ENCODE measurements at places on chromosomes 6 and 20.
A peak's percentile ranks its signal among the peaks of the same experiment; 100 is the strongest.

DNA sequence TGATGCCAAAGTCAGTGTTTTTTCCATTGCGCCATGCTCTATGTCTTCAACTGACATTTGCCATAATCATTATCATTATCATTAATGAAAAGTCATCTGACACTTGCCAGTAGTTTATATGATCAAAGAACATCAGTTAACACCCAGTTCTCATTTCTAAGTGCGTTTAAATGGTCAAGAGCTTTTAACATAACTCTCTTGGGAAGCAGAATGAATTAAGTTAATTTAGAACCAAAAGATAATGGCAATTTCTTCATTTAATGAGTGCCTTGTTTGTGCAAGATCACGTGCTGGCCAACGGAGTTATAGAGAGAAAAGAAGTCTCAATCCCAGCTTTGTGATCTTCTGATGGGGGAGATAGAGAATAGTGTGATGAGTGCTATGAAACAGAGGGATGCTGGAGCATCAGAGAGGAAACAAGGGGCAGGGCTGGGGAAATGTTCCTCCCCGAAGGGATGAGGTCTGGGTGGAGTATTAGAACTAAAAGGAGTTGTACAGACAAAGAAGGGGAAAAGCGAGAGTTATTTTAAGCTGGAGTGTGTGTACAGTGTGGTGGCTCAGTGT, 20.3 kb downstream of the ANKS1A start:
- DNase-seq, result no peak

DNA sequence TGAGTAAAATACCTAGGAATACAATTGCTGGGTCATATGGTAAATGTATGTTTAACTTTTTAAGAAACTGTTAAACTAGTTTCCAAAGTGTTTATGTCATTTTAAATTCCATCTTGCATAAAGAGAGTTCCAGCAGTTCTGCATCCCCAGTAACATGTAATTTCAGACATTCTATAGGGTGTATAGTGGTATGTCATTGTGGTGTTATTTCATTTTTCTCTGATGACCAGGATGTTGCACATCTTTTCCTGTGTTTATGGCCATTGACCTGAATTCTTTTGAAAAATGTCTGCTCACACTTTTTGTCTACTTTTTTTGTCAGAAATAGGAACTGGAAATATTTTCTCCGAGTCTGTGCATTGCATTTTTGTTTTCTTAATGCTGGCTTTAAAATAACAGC, 128.9 kb downstream of the TMEM200A start:
- DNase-seq, result no peak

DNA sequence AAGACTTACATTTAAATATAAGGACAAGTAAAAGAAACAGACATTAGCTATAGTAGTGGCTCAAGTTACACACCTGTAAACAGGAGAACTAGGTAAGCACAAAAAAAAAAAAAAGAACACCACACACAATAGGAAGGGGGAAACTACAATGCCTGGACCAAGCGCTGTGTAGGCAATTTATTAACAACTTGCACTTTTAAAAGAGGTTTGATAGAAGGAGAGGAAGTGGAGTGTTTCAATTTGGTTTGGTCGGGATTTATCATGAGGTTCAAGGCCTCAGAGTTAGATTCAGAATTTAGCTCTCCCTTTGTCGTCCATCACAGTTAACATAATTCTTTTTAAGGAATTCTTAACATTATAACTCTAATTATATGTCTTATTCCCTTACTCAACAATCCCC, 1.1 kb upstream of the USP49 start:
- DNase-seq, result no peak

DNA sequence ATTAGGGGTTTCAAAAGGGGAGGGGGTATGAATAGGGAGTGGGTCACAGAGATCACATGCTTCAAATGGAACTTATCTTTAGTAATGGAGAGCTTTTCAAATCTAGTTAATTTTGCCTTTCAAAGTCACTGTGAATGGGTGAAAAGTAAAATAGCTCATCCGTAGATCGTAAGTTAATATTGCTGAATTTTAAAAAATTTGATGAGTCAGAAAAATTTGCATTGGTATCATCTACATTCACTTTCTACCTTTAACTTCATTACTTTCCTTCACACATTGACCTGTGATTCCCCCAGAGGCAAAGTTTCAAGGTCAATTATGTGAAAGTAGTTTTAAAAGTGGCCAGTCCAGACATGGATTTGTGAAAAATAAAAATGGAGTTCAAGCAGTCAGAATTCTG, 139.0 kb upstream of the SLC35B3 start:
- DNase-seq, result no peak

DNA sequence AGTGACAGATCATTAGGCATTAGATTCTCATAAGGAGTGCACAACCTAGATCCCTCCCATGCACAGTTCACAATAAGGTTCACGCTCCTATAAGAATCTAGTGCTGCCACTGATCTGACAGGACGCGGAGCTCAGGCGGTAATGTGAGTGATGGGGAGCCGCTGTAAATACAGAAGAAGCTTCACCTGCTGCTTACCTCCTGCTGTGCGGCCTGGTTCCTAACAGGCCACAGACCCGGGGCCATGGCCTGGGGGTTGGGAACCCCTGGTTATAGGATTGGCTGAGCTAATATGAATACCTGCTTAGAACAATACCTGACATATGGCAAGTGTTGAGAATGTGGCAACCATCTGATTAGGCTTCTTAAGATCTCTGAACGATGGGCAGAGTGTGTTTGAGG, 2.4 kb downstream of the PNPLA1 start:
- DNase-seq, result no peak

GRCh38 chr6:111566873-111567517, 38.7 kb downstream of the TRAF3IP2 start:
- no peak for DNase-seq

DNA sequence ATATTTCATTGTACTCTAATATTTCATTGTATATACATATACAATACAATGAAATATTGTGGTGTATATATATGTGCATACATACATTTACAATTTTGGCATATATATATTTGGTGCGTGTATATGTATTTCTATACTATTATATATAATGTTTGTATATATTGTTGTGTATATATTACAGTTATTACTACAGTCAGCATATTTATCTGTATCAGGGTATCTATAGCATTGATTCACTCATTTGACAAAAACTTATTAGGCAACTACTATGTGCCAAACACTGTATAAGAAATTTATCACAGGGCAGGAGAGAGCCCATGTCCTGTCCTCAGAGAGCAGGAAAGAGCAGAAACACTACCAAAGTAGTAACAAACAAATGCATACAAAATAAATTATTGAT, 910.6 kb downstream of the QKI start:
- no peak for DNase-seq

GRCh38 chr6:16766043-16766536, 4.8 kb upstream of the ATXN1 start:
- peak; percentile 60 for DNase-seq

DNA sequence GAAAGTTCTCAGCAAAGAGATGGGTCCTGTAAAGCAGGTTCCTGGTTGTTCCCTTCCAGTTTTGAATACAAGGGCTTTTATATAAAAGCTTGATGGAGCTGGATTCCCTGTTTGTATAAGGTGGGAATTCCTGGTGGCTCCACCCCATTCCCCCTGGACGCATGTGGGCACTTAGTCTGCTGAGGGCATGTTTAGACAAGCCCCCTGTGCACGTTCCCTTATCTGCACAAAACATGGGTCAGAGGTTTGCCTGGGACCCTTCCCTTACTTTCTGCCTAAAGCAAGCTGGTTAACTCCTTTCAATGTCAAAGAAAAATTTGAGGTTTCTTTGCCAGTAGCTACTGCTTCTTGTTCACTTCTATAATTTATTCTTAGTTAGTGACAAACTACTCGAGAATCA, 181.1 kb downstream of the BCKDHB start:
- DNase-seq, result no peak

GRCh38 chr6:55902796-55903195, 27.4 kb upstream of the BMP5 start:
- no peak for DNase-seq

DNA sequence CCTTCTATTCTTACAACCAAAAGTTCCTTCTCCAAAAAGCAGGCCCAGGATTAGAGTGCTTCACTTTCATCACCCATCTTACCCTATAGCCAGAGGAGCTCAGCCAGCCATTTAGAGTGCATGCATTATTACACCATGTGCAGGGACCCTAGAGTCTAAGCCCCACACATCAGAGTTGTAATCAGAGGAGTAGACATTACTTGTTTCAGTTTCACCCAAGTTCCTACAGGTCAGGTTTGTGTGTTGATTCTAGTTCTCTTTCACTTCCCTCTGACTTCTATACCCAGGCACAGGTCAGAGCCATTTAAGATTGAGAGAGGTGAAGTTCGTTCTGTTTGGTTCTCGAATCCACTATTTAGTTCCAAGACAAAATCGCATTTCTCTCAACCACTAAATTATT, 16.3 kb upstream of the ARFGEF3 start:
- no peak for DNase-seq

GRCh38 chr6:99183066-99183465, 166.4 kb downstream of the FAXC start:
- no peak for DNase-seq

DNA sequence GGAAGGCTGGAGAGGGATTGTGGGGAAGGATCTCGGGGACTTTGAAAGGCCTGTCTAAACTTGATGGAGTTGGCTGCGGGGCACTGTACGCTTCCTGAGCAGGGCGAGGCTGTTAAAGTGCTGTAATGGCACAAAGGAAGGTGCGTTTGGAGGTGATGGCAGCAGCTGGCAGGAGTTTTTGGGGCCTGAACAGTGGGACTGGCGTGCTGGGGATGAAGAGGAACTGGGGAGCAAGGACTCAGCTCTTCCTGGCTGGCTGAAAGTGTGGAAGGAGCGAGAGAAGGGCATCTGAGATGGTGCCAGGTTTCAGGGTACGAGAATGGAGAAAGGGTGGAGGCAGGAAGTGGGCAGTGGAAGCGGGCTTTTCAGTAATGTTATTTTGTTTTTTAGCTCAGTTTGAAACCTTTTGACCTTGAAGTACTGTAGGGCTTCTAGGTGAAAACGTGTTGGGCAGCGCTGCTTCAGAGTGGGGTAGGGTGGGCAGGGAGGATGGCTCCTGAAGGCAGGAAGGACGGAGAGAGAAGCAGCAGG, 8.0 kb downstream of the TMEM181 start:
- DNase-seq, result no peak

GRCh38 chr6:143961886-143962878, 45.9 kb downstream of the PLAGL1 start:
- DNase-seq, result no peak

GRCh38 chr6:13334953-13335352, 6.6 kb upstream of the TBC1D7 start:
- DNase-seq, result no peak

GRCh38 chr6:56649782-56650181, 7.1 kb upstream of the DST start:
- no peak for DNase-seq

GRCh38 chr6:91281901-91282300, 695.0 kb upstream of the MAP3K7 start:
- DNase-seq, result no peak

DNA sequence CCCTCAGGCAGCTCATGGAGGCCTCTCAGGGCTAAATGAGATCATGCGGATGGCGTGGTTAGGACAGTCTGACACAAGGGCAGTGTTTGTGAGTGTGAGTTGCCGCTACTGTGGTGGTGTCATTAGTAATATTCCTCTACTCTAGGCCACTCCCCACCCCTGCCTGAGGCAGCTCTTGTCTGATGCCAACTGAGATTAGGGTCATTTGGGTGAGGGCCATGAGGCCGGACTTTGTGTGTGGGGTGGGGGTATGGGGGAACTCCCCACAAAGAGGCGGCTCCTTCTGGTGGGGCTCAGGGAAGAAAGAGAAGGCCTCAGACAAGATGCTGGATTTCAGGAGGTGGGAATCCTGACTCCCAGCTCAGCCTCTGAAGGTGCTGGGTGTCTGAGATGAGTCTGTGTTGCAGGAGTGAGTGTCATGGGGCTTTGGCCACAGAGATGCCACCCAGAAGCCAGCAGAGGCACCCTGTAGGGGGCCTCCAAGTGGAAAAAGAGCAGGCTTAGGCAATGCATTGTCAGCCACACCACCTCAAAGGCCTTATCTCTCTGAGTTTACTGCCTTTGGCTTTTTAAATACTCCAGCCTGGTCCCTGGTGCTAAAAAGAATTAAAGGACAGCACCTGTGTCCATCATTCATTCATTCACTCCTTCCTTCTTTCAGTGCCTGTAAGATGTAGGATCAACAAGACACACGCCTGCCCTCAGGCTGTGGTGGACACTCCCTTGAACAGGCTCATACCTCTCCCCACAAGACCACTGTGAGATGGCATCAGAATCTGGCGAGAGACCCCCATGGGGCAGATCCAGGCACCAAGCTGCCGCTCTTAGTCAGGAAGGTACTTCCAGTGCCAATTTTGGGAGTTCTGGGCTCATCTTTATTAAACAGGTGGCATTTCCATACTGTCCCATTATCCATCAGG, 175.2 kb downstream of the MRPL14 start:
- no peak for DNase-seq

Measured in NCI-H460 (cell line).